ENCODE measurements at places on chromosomes 5 and 9.
A peak's percentile ranks its signal among the peaks of the same experiment; 100 is the strongest.

DNA sequence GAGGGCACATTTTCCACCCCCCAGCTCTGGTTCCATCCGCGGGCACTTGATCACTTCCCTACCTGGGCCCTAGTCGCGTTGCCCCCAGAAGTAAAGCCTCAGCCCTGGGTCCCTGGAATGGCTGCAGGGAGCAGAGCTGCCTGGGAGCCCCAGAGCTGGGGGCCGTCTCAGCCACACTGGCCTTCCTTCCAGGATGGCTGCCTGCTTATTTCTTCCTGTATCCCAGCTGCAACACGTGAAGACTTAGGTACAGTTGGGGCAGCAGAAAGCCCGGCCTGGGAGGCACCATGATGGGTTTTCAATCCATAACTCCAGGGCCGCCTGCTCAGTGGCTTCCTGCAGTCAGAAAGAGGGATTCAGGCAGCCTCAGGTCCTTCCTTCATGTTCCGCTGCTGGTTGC lies 232.3 kb downstream of the IRX2 start:
- DNase-seq: no peak

GRCh38 chr5:117713585-117714198 lies 1139.1 kb upstream of the SEMA6A start:
- DNase-seq: no peak

GRCh38 chr5:143573568-143574170 lies 170.2 kb upstream of the NR3C1 start:
- DNase-seq: no peak

DNA sequence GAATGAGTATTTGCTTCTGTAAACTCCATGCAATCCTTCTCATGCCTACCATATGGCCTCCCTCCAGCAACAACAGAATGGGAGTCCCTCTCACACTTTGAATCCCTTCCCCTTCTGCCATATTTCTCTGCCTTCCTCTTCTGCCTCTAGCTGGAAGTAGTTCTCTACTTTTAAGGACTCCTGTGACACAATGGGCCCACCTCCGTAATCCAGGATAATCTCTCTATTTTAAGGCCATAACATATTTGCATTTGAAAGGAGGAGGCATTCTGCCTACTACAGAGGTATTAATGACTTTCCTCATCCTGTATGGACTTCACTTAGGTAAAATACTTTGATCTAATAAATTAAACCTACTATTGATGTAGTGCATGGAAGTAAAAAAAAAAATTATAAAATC lies 155.4 kb upstream of the ITGA1 start:
- no peak for DNase-seq

DNA sequence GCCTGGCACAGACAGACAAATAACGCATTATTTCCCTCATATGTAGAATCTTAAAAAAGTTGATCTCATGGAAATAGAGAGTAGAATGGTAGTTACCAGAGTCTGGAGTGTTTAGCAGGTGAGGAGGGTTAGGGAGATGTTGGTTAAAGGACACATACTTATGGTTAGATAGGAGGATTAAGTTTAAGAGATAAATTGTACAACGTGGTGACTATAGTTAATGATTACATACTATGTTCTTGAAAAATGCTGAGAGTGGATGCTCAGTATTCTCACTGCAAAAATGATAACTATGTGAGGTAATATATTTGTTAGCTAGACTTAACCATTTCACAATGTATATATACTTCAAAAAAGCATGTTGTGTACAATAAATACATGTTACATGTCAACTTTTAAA lies 38.0 kb downstream of the CERT1 start:
- DNase-seq: no peak

DNA sequence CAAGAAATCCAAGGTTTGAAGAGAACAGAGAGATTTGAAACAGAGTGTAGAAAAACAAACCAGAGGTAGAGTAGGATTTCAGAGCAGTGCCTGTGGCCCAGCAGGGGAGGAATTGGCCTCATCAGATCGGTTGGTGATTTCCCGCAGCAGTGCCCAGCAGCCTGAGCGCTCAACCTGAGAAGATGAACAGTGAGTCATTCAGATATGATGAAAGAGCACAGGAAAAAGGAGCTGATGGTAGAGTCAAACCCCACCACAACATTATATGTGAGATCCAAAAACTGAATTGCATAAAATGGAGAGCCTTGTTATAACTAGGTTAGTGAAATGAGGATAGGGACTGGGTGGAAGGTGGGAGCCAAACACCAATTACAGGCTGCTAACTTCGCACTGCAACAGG lies 248.9 kb downstream of the PIK3R1 start:
- no peak for DNase-seq

- no peak for DNase-seq
These were observed 45.7 kb upstream of the FANCC start for GRCh38 chr9:95363051-95363841.

- no peak for DNase-seq
These were observed 35.4 kb downstream of the CXXC5 start for GRCh38 chr5:139683295-139684271.

GRCh38 chr9:29456940-29457339 lies 1883.7 kb upstream of the C9orf72 start:
- no peak for DNase-seq

GRCh38 chr5:135973323-135974020 lies 18.7 kb upstream of the LECT2 start:
- no peak for DNase-seq

DNA sequence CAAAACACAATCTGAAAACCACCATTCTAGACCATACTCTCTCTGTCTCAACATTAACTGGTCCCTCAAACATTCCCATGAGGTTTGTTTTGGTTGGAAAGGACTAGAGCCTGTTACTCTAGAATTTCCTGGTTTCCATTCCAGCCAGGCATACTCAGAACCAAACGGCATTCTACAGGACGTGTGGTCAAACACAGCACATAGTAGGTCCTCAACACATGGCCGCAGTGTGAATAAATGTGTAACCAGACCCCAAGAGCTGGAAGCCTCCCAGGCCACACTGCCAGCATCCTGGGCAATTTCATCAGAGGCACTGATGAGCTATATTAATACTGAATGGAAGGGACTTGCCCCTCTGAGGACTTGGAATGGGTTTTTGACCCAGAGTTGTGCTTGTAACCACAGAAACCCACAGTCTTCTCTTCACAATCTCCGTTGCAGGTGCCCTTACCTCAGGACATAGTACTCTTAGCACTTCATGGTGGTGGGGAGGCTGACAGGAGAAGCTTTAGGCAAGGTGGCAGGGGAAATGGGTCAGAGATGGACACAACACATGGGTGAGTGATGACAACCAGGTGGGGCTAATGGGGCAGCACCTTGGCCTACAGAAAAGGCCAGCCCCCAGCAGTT lies 66.0 kb downstream of the ZNF366 start:
- no peak for DNase-seq

GRCh38 chr9:83147315-83148149 lies 84.6 kb upstream of the RASEF start:
- no peak for DNase-seq

GRCh38 chr5:8851101-8851500 lies 694.8 kb downstream of the SEMA5A start:
- no peak for DNase-seq

- DNase-seq: no peak
These were observed 76.3 kb downstream of the FOCAD start for GRCh38 chr9:20760246-20760891.

GRCh38 chr5:81751836-81752643 lies 1.1 kb upstream of the SSBP2 start:
- DNase-seq: peak; percentile 0

DNA sequence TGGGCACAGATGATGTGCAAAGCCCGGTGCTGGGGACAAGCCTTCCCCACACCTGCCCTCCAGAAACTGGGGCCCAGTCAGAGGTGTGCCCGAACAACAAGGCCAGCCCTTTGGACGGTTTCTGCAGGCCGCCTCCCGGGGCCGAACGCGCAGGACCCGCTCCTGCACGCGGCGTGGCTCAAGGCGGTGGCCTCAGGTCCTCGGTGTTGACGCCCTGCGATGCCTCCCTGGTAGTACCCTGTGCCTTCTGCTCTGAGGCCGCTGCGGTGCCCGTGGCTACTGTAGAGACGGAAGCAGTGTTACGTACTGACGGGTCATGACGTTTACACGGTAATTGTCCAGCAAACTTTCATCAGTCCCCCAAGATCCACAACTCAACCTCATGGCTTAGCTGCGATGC lies 33.5 kb upstream of the FANCC start:
- no peak for DNase-seq

DNA sequence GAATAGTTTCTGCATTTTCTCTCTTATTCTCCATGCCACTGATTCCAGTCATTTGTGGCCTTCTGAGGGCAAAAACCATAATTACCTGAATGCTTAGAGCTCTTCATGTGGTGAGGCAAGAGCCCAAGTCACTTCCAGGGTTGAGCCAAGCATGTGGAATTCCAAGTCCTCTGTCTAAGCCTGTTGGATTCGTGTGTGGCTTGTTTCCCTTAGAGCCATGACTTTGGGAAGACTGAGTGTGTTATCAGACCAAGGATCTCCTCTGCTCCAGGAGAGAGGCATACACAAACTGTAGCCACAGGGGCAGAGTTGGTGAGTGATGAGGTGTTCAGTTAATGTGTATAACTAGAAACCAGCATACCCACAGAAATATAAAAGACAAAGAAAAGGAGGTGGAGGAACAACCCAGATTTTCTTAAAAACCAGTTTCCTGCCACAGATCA lies 27.1 kb downstream of the SLC22A5 start:
- DNase-seq: no peak

DNA sequence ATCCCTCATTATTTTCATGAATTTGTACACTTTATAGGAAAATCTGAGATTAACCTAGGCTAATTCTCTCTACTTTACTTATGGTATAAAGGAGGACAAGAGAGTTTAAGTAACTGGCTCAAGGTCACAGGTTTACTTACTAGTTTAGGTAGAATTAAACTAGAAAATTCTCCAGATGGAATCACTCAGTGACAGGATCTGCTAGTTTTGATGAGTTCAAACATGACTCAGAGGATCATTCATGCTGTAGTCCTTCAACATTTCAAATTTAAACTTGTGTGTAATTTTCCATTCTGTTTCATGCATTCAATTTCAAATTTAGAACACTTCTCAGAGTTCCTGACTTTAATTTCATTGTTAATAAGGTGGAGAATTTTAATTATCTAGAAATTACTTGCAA lies 485.7 kb upstream of the TUSC1 start:
- no peak for DNase-seq

DNA sequence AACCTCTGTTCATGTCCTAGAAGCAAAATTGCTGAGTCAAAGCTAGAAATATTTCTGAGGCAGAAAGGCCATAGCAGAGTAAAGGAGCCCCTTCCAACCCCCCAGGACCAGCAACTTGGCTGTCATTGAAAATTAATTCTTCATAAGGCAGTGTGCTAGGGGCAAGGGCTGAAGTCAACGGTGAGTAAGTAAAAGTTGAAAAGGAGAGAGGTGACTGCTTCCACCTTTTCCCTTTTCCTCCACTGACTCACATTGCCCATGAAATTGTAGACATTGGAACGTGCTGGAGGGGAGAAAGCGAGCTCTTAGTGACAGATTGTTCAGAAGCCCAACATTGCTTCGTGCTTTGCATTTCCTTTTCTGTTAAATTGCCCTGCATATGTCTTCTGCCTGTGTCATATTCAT lies 19.1 kb downstream of the GLRA1 start:
- no peak for DNase-seq

GRCh38 chr9:98375138-98375726 lies 119.8 kb upstream of the TBC1D2 start:
- DNase-seq: no peak

DNA sequence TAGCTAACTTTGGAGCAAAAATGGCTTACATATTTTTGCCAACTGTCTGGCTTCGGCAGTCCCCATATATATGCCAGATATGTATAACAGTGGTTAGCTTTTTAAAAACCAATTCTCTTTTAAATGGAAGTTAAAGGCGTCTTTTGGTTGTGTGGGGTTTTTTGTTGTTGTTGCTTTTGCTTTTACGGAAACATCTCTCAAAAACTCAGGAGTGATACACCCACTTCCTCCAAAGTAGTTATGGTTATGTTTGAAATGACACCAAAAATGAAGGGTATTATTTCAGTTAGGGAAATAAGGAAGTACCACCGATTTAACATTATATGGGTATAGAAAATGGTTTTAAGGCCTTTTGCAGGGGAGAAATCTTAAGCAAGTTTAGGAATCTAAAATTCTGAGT lies 2.3 kb downstream of the CNOT8 start:
- DNase-seq: no peak

- no peak for DNase-seq
These were observed 46.5 kb downstream of the SLC25A46 start for GRCh38 chr5:110785356-110785755.

GRCh38 chr5:102863058-102863457 lies 108.0 kb downstream of the PAM start:
- DNase-seq: no peak

GRCh38 chr5:142262683-142263082 lies 62.1 kb downstream of the SPRY4 start:
- no peak for DNase-seq

GRCh38 chr5:91403438-91403837 lies 20.3 kb upstream of the ARRDC3 start:
- no peak for DNase-seq

DNA sequence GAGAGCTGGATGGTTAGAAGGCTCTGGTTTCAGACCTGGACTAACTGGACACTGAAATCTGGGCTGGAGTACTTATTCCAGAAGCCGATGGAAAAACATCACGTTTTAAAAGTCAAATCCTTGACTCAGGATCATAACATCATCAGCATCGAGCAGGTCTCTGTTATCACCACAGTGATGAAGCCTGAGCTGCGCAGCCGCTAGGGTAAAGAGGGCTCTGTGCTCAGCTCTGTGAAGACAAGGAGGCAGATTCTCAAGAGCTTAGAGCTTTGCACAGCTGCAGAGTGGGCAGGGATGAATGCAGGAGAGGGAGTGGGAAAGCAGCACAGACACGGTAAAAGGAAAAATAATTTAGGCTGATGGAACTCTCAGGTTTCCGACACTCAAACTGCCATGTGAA lies 208.8 kb upstream of the TAS2R1 start:
- DNase-seq: no peak

GRCh38 chr9:30591461-30591860 lies 1793.0 kb upstream of the ACO1 start:
- DNase-seq: no peak

DNA sequence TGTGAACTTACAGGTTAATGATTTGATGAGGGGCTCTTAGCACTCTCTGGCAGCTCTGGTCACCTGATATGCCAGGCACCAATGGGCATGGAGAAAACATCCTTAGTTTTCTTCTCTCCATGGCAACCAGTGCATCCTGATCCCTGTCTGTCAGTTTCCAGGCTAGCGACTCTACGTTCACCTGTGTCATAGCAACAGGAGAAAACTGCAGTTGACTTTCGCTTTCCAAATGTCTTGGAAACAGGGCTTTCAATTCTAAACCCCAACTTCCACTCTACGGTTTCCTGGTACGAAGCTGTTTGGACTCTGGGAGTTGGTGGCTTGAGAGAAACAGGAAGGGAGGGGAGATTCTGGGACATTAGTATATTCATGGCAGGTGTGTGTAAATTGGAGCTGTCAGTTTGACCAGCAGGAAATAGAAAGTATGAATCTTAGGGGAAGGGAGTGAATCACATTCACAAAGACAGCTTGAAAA lies 74.4 kb downstream of the SLC28A3 start:
- no peak for DNase-seq

GRCh38 chr9:27590651-27591050 lies 17.4 kb upstream of the C9orf72 start:
- DNase-seq: no peak

All from T follicular helper cell (primary cell).